ENCODE measurements at places on chromosomes 4 and X.
A peak's percentile ranks its signal among the peaks of the same experiment; 100 is the strongest.

DNA sequence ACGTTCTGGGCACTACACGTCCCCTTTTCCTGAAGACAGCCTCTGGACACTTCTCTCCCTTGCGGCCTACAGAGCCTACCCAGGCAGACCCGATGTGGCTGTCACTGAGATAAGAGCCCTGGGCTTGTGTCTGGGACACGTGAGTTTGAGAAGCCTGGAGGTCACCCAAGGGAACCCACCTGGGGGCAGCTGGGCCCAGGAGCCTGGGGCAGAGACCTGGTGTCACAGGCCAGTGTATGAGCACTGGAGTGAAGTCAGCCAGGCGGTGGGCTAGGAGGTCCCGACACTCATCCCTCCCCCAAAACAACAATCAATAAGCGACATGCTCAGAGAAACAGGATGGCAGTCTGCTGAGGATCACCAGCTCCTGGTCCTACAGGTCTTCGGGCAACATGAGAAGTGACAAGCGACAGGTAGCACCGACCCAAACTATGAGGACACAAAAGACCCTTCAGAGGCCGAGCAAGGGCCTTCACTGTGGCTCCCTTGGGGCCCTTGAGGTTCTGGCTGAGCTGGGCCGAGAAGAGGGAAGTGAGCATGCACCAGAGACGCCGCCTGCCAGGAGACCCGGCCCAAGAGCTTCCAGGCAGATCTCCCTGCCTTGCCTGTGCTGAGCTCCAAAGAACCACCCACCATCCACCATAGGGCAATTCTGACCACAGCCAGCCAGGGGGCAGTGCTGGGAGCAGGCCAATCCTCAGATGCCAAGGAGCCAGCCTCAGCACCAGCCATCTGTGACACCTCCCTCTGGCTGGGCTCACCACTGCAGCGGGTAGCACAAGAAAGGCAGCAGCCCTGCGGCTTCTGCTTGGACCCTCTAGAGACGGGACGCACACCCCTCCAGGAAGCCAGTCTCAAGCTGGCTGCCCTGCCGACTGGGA lies 11.0 kb upstream of the DUSP9 start:
- no peak for DNase-seq
- no peaks in the 10 kb centered on the region for H3K4me1 ChIP-seq
- no peak overlapping the region for H3K27ac ChIP-seq
- H3K36me3 ChIP-seq, result no peaks in the 10 kb centered on the region

- H3K4me3 ChIP-seq, result no peak overlapping the region
- no peaks in the 10 kb centered on the region for H3K4me1 ChIP-seq
- no peaks in the 10 kb centered on the region for H3K36me3 ChIP-seq
- no peaks in the 10 kb centered on the region for H3K27me3 ChIP-seq
- no peak for DNase-seq
These were observed 219.1 kb downstream of the FGF13 start for GRCh38 chrX:138492371-138492770.

GRCh38 chr4:155535802-155536454 lies 130.7 kb upstream of the GUCY1A1 start:
- H3K36me3 ChIP-seq, result no peaks in the 10 kb centered on the region
- H3K27ac ChIP-seq, result peak overlapping the region; percentile 1
- H3K27me3 ChIP-seq, result no peaks in the 10 kb centered on the region
- H3K4me1 ChIP-seq, result no peaks in the 10 kb centered on the region
- no peak for DNase-seq
- H3K4me3 ChIP-seq, result no peak overlapping the region

DNA sequence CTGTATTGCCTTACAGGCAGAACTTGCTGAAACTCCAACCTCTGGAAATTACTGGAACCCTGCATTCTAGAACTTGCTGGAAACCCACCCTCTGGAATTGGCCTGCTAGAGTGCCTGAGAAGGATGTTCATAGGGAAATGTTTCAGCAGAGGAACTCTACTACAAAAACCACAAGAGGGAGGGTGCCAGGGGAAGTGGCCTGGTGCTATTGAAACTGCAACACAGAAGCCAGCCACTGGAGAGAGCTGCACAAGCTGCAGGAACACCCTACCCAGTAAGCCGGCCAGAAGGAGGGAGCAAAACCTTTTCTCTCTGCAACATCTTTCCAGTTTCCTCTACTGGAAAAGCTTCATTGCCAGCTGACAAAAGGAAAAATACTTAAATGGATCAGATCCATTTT lies 2.5 kb upstream of the BRWD3 start:
- no peak overlapping the region for H3K27ac ChIP-seq
- DNase-seq, result peak; percentile 11
- H3K27me3 ChIP-seq, result no peaks in the 10 kb centered on the region
- peaks cover 8% of the 10 kb centered on the region for H3K4me1 ChIP-seq
- H3K4me3 ChIP-seq, result no peak overlapping the region

- H3K27ac ChIP-seq, result no peak overlapping the region
- H3K4me3 ChIP-seq, result no peak overlapping the region
- no peaks in the 10 kb centered on the region for H3K27me3 ChIP-seq
- H3K4me1 ChIP-seq, result peaks cover 16% of the 10 kb centered on the region
These were observed 5.2 kb downstream of the TRIM2 start for GRCh38 chr4:153209410-153209809.

- no peak overlapping the region for H3K4me3 ChIP-seq
- no peaks in the 10 kb centered on the region for H3K4me1 ChIP-seq
- no peaks in the 10 kb centered on the region for H3K36me3 ChIP-seq
- no peaks in the 10 kb centered on the region for H3K27me3 ChIP-seq
- H3K27ac ChIP-seq, result no peak overlapping the region
These were observed 278.3 kb upstream of the FSTL5 start for GRCh38 chr4:162442128-162442527.
